ENCODE measurements at places on chromosomes 5 and 9.
A peak's percentile ranks its signal among the peaks of the same experiment; 100 is the strongest.

DNA sequence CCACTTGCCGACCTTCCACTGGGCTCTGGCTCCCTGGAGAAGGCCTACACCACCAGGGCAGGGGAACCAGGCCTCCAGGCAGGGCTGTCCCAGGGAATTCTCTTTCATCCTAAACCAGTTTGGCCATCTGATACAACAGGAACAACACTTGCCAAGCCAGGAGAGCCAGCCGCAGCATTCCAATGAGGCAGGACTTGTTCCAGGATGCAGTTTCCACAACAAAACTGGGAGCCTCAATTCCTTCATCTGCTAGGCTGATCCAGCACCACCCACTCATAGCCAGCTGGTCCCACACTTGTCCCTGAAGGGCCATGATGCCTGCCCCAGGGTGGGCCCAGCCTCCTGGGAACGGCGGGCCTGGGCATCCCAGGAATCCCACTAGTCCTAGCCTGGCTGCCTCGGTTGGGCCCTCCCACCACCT, 26.0 kb downstream of the BICD2 start:
- DNase-seq = no peak

DNA sequence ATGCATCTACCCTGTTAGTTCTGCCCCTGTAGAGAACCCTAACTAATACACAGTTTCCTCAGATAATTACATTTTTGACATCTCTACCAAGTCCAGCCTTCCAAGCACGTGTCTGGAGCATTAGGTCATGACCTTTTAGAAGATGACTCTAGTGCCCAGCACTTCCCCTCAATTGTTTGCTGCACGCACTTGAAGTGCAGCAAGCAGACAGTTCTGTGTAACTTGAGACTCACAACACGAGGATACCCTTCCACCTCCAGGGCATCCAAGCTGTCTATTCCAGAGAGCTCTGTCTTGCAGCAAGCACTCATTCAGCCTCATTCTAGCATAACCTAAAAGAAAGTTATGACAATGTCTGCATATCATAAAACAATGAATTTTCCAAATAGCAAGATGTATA, 1410.5 kb upstream of the CDH18 start:
- no peak for DNase-seq

- peak; percentile 17 for DNase-seq
These were observed 31.7 kb upstream of the NR3C1 start for GRCh38 chr5:143435210-143435657.

GRCh38 chr9:94623253-94623652, 16.1 kb downstream of the FBP1 start:
- no peak for DNase-seq

DNA sequence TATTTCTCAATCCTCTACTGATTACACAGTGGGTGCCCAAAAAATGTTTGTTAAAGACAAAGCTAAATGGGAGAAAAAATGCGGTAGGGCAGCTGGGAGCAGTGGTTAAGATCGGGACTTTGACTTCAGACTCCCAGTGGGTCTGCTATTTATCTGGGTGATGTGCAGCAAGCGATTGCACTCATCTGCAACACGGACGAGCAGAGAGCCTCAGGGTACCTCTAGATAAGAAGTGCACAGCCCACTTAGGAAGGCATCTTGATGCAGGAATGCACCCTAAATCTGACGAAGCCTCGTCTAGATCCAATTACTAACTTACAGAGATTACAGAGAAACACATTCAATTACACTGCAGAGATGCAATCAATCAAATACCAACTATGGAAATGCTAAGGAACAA, 4.0 kb downstream of the MAPK9 start:
- no peak for DNase-seq

- DNase-seq = no peak
These were observed 82.0 kb downstream of the PRRT1B start for GRCh38 chr9:131627326-131627647.

GRCh38 chr9:80507611-80508010, 935.8 kb downstream of the TLE4 start:
- DNase-seq = no peak

- peak; percentile 33 for DNase-seq
These were observed 37.8 kb upstream of the CRB2 start for GRCh38 chr9:123318202-123318601.

- DNase-seq = no peak
These were observed 41.4 kb downstream of the FABP6 start for GRCh38 chr5:160270704-160271103.

DNA sequence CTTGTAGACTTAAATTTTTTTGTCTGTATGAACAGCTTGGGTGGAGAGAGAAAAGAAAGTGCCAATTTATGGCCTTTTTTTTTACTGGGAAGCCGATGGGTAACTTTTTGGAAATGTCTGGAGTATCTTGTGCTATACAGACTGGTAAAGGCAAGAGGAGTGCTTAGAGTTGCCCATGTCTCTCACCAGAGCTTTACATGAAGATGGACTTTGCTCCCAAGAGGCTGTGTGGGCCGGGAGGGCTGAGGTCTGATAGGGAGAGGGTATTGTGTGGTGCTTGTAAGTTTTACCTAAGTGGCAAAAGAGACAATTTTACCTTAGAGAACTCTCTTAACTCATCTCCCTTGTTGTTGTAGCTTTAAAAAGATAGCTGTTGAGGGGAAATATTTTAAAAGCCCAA, 203.2 kb downstream of the SEMA6A start:
- DNase-seq = no peak

DNA sequence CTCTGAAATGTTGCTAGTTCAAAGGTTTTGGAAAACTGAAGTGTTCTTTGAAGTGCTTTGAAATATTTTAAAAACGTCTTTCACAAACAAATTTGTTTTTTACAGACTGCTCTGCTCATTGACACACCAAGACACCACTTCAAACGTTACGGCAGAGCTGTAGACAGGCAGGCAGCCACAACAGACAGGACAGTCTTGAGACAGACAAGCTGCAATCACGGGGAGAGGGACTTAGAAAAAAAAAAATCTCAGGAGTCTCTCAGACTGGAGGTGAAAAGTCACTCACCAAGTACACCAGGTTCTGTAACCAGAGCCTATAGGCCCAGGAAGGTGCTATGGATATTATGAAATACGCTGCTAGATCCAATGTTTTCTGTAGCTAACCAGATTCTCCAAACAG, 135.4 kb downstream of the ISL1 start:
- DNase-seq = no peak

- DNase-seq = no peak
These were observed 9.4 kb upstream of the C5orf58 start for GRCh38 chr5:170223360-170223759.

- DNase-seq = no peak
These were observed 629 bp upstream of the CD74 start for GRCh38 chr5:150413176-150413901.

DNA sequence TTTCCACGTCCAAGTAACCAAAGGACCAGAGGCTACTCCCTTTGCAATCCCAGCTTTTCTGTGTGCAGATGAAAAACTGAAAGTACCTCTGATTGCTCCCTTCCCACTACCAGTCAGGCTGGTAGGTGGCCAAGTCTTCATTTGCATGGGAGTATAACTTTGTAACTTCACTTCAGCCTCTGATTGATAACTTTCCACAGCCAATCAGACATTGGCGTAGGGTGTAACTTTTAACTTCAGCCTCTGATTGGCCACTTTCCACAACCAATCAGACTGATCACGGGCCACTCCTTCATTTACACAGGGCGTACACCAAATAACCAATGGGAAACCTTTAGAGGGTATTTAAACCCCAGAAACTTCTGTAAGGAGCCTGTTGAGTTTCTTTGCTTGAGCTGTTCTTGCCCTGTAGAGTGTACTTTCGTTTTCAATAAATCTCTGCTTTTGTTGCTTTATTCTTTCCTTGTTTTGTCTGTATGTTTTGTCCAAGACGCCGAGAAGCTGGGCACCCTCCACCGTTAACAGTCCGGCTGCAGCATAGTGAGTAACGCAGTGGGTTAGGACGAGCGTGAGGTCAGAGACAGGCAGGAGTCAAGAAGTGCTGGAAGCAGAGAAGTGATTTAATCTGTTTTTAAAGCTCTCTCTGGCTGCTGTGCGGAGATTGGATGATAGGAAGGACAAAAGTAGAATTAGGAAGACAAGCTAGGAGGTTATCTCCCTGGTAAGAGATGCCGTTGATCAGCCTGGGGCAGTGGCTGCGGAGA, 3.5 kb upstream of the EXOSC2 start:
- no peak for DNase-seq

DNA sequence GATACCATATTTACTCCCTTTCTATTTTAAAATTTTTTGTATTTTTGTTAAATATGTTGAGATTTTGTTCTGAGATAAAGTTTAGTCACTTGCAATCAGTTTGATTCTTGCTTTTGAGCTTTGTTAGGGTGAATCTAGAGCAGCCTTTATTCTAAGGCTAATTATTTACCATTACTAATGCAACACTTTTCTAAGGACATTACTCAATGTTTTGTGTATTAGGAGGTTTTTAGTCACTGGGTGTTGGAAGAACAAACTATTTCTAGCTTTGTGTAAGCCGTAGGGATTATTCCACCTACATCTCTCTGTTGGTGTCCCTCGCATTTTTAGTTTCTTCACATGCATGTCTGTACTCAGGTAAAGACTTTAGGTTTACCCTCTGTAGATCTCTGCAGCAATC, 379.5 kb upstream of the CD180 start:
- DNase-seq = no peak

DNA sequence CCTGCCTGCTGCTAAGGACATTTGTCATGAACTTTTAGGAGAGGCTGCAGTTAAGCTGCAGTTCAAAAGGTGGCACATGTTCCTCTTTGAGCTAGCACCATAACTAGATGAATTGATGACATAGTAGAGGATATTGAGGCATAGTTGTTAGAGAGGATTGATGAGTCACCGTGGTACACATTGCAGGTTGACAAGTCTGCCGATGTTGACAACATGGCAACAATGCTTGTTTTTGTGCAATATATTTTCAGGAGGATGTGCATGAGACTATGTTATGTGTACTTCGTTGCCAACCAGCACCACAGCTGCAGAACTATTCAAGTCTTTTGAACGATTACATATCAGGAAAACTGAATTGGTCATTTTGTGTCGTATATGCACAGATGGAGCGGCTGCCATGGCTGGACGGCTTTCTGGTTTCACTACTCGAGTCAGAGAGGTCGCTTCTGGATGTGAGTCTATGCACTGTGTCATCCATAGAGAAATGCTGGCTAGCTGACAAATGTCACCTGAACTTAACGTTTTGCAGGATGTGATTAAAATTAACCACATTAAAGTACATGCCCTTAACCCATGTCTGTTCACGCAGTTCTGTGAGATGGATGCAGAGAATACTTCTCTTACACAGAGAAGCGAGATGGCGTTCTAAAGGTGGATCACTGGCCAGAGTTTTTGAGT, 24.2 kb downstream of the ANP32B start:
- no peak for DNase-seq

GRCh38 chr9:77659926-77660325, 11.8 kb upstream of the GNA14 start:
- no peak for DNase-seq

- DNase-seq = no peak
These were observed 78.0 kb upstream of the HRH2 start for GRCh38 chr5:175579742-175580432.

- DNase-seq = no peak
These were observed 81.1 kb downstream of the SAXO1 start for GRCh38 chr9:18951936-18952335.

DNA sequence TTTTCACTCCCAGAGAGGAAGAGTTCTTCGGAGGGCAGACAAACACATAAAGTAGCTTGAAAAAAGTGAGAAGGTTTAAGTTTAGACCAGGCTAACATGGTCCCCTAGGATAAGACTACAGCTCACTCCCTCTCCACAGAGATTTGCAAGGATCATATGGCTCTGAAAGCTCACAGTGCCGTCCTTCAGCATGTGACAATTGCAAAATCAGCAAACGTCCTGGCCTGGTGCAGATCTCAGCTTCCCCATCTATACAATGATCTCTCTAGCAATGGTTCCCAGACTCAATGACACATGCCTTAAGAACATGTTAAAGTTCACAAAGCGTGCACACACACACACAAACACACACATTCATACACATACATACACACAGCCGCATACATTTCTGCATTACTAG, 327.6 kb downstream of the ACTL7B start:
- DNase-seq = no peak

GRCh38 chr9:89042984-89043383, 51.7 kb downstream of the S1PR3 start:
- no peak for DNase-seq

GRCh38 chr5:59956130-59956783, 62.7 kb upstream of the PDE4D start:
- no peak for DNase-seq

- DNase-seq = no peak
These were observed 28.4 kb downstream of the RFX3 start for GRCh38 chr9:3497401-3497800.
